T1000 (cell line): ENCODE measurements at places on chromosomes 13 and 19.
A peak's percentile ranks its signal among the peaks of the same experiment; 100 is the strongest.

DNA sequence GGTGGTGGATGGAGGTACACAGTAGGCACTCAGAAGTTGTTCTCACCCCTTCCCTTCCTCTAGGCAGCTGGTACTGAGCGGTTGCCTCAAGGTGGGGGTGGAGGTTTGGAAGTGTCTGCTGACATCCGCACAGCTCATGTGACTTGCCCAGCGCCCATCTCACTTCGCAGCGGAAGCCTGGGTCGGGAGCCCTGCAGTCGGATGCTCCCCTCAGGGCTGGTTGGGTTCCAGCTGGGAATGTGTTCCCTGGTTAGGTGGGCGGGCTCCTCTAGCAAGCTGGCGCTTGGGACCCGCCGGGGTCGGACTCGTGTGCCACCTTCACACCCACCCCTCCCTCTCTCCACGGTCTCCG, 10.2 kb downstream of the PPP1R37 start:
- no peak for DNase-seq

DNA sequence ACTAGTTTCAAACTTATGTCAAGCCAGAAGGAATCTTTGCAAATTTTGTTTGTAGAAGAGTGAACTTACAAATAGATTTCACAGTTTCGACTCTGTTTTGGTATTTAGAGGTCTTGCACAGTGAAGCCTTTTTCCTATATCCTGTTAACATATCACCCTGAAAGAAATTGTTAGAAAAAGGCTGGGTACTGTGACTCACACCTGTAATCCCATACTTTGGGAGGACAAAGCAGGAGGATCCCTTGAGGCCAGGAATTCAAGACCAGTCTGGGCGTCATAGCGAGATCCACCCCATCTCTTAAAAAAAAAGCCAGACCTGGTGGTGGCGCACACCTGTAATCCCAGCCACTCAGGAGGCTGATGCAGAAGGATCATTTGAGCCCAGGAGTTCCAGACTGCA, 224.0 kb downstream of the GGACT start:
- DNase-seq: no peak

GRCh38 chr19:18109733-18110608, 12.4 kb downstream of the MAST3 start:
- DNase-seq: no peak

- DNase-seq: no peak
Observed at GRCh38 chr13:90091611-90092010, 1255.9 kb upstream of the MIR17HG start.

DNA sequence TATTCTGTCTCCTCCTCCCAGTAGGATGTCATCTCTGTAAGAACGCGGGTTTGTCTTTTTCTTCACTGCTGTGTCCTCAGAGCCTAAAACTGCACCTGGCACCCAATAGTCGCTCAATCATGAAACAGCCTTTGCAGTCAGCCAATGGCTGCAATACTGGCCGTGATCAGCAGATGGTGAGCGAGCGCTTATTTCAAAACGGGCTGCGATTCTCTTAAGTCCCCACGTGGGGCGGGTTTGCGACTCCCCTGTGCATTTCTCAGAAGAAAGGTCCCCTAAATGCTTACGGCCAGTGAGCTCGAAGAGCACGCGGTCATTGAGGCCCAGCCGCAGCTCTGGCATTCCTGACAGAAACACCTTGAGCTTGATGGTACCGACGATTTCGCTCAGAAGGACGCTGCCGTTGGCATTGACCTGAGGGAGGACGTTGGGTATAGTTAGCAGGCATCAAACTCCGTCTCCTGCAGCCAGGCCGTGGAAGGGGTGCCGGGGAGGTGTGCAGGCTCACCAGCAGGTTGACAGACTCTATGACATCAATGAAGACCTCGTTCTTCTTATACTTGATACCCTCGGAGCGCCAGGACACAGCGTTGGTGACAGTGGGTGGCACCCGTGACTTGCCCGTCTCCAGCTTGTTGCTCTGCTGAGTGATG, 6.0 kb downstream of the AP1M2 start:
- peak; percentile 66 for DNase-seq

DNA sequence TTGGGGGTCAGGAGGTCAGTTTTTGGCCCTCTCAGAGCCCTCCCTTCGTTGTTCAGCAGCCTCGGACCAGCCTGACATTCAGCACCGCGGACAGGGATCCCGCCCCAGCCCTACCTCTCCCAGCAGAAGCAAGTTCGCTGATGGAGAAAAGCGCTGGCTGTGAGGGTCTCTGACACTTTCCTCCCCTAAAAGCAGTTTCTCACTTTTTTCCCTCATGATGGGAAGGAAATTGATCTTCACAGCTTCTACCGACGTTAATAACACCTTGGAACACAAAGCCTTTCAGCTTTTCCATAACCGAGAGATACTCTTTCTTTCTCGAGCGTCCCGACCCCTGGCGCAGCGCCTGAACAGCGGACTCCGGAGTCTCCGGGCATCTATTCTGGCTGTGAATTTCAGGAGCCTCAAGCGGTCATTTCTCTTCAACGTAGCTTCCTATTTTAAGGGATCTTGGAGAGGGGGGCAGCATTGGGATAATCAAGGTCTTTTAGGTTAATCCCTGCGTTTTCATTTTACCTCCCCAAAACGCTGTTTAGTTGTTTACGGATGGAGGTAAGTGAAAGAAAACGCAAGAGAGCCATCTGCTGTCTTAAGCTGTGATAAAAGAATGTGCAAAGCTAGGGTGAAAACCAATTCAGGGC, 467.2 kb downstream of the ITGBL1 start:
- no peak for DNase-seq

DNA sequence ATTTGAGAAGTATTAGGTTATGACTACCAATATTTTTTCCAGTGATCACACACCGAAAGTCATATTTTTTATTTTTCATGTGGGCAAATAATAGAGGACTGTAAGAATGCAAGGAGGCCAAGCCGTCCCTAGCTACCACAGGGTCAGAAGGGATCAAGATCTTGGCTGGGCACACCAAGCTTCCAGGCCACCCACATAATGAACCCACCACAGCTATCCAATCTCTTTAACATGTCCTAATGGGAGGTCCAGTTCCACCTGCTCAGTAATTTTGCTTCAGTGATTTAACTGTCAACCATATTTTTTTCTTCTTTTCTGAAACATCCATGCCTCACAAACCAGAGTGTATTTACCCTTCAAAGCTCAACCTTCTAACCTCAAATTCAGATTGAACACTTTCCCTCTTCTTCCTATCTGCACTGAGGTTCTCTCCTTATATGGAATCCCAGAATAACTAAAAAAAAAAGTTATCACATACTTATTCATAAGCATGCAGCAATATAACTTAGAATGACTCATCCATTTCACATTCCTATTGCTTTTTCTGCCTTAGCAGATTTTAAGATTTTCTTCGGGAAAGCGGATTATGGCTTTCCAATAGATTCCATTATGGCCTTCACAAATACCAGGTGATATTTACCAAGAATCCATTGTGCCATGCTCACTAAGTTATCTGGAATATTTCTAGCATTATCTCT, 12.2 kb downstream of the ARGLU1 start:
- no peak for DNase-seq

GRCh38 chr19:21328406-21328805, 804 bp downstream of the ZNF708 start:
- DNase-seq: no peak

DNA sequence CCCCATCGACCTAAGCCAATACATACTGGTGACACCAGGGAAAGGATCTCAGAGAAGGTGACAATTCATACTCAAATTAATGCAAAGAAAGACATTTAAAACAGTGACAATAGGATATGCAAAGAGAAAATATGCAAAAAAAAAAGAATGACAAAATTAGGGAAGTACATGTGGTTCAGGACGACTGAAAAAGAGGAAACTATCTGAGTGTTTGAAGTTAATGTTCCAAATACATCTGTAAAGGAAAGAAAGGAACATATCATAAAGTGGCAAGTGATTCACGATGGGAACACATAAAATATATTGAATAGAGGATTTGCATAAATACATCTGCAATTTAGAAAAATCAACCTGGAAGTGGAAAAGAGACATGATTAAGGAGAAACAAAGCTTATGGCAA, 441.4 kb downstream of the SLITRK5 start:
- DNase-seq: no peak
